Fibroblast of skin of right quadriceps (primary cell): ENCODE measurements at places on chromosomes 2 and 18.

GRCh38 chr2:156673333-156673615 is 237.1 kb downstream of the GPD2 start:
- DNase-seq = no peak

DNA sequence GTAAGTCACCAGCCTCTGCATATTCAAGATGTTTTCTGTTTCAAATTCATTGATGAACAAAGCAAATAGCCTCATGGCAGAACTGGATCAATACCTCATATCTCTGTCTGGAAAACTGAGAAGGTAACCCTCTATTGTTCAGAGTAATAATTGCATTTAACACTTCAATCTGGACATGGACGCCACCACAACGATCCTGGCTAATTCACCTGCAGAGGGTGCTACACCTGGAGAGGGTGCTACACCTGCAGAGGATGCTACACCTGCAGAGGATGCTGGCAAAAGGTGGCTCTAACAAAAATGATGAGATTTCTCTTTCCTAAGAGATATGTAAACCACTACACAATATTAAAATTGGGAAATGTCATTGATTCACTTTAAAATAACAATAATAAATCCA is 183.1 kb upstream of the HNRNPA3 start:
- DNase-seq = no peak

DNA sequence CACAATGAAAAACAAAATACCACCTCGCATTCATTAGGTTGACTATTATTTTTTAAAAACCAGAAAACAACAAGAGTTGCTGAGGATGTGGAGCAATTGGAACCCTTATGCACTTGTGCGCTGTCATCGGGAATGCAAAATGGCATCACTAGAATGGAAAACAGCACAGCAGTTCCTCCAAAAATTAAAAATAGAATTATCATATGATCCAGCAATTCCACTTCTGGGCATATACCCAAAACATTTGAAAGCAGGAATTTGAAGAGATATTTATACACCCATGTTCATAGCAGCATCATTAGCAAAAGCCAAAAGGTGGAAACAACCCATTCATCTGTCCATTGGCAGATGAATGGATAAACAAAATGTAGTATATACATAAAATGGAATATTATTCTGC is 11.9 kb upstream of the NMUR1 start:
- no peak for DNase-seq

DNA sequence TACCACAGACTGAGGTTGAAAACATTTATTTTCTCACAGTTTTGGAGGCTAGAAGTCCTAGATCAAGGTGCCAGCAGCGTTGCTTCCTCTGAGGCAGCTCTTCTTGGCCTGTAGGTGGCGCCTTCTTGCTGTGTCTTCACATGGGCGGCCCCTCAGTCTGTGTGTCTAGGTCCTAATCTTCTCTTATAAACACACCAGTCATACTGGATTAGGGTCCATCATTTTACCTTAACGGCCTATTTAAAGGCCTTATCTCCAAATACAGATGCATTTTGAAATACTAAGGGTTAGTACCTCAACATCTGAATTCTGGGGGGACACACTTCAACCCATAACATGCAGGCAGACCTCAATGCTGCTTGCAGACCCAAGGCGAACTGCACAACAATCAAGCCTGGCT is 4.4 kb upstream of the RMC1 start:
- DNase-seq = peak; percentile 64

DNA sequence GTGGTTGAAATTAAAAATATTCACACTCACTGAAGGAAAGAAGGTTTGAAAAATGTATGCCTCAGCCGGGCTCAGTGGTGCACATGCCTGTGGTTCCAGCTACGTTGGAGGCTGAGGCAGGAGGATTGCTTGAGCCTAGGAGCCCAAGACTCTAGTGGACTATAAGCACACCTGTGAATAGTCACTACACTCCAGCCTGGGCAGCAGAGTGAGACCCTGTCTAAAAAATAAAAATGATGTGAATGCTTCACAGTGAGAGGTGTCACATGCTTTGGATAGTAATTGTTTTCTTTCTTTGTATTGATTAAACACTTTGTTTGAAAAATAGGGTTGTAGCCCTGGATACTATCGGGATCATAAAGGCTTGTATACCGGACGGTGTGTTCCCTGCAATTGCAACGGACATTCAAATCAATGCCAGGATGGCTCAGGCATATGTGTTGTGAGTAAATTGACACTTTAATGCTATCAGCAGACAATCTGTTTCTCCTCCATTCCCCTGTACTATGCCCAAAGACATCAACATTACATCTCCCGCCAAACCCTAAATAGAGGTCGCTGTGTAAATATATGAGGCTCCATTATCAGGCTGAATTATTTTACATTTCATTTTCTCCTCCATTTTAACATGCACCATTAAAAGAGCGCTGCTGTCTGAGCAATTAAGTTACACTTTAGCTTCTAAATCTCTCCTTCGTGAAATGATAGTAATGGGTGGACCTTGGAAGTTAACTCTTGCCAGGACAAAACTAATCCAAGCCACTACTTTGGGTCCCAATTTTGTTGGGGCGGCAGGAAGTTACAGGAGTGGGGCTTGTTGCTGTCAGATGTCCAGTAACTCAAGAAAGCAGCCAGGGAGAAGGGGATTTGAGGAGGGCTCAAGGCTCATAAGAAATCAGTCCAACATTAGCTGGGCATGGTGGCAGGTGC is 138.3 kb upstream of the TTC39C start:
- DNase-seq = no peak

GRCh38 chr2:39146630-39147029 is 25.8 kb upstream of the SOS1 start:
- no peak for DNase-seq

- DNase-seq = peak; percentile 15
Measured at GRCh38 chr18:39622431-39622830, 2056.8 kb upstream of the CELF4 start.

- no peak for DNase-seq
Measured at GRCh38 chr2:144587306-144587705, 67.4 kb upstream of the ZEB2 start.

GRCh38 chr2:23666980-23667357 is 260.0 kb downstream of the ATAD2B start:
- no peak for DNase-seq

- no peak for DNase-seq
Measured at GRCh38 chr2:85367180-85367579, 12.6 kb downstream of the ELMOD3 start.

- DNase-seq = peak; percentile 78
Measured at GRCh38 chr2:178008636-178009289, 63.8 kb downstream of the PDE11A start.

DNA sequence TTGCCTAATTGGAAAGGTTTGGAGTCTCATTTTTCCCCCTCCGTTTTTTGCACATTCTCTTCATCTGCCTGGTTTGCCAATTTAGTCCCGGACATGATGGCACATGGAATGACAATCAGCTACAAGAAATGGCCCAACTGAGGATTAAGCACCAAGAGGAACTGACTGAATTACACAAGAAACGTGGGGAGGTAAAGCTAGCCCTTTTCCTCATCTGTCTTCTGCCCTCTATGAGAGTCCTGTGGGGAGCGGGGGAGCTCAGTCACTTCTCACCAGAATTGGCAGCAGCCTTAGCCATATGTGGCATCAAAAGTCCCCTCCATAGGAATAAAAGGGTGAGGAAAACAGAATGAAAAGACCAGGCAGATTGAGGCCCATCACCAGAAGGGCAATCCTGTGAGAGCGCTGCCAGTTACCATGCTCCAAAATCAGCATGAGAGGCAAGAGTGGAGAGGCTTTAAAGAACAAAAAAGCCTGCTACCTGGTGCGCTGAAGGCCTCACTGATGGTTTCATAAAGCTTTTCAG is 11.6 kb downstream of the ATG16L1 start:
- no peak for DNase-seq

DNA sequence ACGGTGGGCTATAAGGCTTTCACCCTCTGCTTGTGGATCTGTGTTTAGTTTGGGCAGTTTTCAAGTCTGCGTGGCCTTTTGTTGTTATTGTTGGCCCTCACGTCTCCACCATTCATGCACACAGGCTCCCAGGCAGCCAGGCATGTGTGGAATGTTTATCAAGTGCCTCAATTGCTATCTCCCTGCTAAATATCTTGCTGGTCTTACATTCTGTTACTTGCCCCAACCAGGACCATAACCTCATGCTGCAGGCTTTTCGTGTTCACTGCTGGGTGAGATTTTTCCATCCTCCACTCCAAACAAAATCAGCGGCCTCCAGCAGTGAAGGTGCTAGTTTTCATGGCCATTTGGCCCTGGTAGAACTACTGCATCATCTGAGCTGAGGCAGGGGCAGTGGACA is 63.0 kb upstream of the DSC1 start:
- DNase-seq = peak; percentile 4

GRCh38 chr2:239093542-239093941 is 245.7 kb downstream of the TWIST2 start:
- DNase-seq = no peak

DNA sequence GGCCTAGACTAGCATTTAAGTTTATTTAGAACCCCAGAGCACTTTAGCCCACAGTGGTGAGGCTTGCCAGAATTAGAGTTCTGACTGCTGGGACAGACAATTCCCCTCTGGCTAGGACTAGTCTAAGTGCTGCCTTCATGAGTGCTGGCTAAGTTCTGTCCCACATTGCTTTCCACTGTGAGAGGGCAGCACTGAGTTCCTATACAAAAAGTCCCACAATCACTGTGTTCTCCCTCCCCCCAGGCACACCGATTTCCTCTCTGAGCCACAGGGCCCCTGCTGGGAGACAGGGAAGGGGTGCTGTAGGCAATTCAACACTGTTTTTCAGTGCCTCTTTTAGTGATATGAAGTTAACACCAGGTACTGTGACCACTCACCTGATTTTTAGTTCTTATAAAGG is 310.9 kb downstream of the DLGAP1 start:
- no peak for DNase-seq

DNA sequence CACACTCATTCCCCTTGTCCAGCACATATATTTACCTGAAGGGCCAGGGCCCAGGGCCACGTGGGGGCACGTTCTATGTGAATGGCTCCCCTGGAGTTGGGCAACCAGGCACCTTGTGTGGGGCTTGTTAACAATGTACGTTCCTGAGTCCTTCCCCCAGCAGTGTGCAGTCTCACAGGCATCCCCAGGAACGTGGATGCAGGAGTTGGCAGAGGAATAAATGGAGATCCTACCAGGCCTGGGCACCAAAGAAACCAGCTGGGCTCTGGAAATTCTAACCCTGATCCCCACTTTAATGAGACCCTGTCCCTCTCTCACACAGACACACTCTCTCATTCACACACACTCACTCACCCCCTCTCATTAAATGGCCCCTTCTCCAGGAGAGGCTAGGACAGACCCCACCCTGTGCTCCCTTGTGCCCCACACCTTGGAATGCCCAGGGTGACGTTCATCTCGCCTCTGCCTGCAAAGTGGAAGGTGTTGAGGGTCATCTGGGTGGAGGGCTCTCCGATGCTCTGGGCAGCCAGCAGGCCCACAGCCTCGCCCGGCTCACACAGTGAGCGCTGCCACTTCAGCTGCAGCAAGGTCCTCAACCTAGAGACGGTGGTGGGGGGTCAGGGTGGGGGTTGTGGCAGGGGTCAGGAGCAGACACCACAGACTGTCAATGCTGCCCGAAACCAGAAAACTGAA is 65.6 kb downstream of the POLR1A start:
- no peak for DNase-seq

GRCh38 chr2:61707984-61708852 is 145.6 kb downstream of the FAM161A start:
- DNase-seq = peak; percentile 10

DNA sequence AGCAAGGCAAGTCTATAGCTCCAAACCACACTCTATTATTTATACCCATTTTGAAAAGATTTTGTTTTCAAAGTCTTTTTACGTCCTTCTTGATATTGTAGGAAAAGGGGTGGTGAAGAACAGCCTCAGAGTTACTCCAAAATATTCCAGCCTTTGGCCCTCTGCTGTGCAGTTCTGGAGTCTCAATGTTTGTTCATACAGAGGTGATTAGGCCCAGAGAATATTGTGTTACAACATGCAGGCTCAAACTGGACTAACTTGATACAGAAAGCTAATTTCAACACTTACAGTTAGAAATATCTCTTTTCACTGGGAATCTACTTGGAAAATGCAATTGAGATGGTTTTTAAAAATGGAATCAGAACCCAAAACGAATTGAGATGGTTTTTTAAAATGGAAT is 40.4 kb upstream of the SLC25A52 start:
- DNase-seq = no peak

DNA sequence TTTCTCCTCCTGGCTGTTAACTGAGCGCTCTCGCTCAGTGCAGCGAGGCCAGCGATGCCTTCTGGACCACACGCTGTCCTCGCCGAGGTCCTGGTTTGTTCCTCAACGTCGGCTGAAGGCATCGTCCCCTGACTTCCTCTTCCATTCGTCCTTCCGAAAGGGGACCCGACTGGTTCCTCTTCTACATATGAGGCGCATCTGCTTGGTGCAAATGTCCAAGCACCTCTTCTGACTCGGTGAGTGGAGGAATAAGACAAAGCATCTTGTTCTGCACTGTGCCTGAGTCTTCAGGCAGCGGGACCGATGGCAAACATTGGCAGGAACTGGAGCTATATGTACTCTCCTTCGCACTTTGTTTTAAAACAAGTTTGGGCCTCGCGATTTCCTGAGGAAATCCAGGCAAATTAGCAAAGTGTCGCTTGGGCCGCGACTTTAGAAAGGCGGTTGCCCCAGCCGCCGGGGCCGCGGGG is 621 bp upstream of the KCNS3 start:
- DNase-seq = no peak

DNA sequence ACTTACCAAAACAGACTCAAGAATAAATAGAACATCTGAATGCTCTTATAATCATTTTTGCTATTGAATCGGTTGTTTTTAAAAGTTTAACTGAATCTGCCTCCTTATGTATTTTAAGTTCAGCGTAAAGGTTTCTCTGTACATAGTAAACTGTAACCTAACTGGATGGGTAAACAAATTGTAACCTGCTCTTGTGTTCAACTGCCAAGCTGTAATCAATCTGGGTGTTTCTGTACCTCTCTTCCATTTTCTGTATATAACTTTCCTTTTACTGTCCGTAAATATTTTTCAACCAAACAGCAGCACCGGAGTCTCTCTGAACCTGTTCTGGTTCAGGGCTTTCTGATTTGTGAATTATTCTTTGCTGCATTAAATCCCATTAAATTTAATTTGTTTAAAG is 27.6 kb upstream of the DNAH7 start:
- DNase-seq = no peak

- DNase-seq = no peak
Measured at GRCh38 chr2:98461498-98462049, 16.9 kb downstream of the INPP4A start.

DNA sequence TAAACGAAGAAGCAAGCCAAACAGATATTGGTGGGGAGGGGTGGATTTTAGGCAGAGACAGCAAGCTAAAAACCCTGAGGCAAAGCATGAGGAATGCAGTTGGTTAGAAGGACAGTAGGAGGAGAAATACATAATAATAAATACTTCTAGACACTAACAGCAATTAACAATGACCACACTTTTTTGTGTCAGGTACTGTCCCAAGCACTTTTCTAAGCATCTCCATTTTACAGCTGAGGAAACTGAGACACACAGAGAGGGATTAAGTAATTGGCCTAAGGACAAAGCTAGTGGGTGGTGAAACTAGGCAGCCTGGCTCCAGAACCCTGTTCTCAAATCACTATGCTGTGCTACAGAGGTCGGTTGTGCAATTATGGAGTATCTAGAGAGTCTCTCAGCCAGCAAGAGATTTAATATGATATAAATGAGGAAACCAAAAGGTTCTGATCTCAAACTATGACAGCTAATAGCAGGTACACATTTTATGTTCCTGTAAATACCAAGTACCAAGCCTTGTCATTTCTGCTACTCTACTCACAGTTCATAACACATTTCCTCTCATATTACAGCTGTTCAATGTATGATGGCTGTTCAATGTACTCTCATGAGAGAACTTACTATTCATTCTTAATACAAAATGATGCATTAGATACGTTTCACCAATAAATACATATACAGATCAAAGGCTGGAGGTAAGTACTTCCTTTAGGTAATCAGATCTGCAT is 5.3 kb downstream of the MAP4K3 start:
- DNase-seq = no peak
